LHCN-M2 (cell line): ENCODE measurements at places on chromosomes 12 and 14.
A peak's percentile ranks its signal among the peaks of the same experiment; 100 is the strongest.

- DNase-seq, result no peak
These were observed 29.7 kb downstream of the ZNF410 start for GRCh38 chr14:73916324-73916723.

- peak; percentile 11 for DNase-seq
These were observed 378.5 kb upstream of the MGAT4C start for GRCh38 chr12:86634456-86635410.

- no peak for DNase-seq
These were observed 39.0 kb downstream of the NID2 start for GRCh38 chr14:52029881-52030280.

- DNase-seq, result no peak
These were observed 695.6 kb upstream of the LMO3 start for GRCh38 chr12:17301544-17301943.

- DNase-seq, result no peak
These were observed 186.0 kb upstream of the DCN start for GRCh38 chr12:91368613-91369012.

DNA sequence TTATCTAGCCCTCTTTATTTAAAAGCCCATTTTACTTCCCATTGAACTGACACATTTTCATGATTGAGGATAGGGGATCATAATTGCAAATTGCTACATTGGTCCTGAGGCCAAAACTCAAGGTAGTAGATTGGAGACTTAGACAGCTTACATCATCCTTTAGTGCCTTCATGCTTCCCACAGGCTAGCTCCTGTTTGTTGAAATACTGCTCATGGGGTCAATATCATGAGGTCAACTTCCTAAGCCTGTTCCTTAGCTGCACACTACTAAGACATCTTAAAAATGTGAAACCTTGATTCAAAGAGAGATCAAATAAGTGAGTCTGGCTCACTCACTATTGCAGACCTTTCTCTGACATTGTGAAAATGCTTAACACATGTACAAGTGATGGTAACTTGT is 113.0 kb downstream of the TBC1D30 start:
- DNase-seq, result peak; percentile 41

DNA sequence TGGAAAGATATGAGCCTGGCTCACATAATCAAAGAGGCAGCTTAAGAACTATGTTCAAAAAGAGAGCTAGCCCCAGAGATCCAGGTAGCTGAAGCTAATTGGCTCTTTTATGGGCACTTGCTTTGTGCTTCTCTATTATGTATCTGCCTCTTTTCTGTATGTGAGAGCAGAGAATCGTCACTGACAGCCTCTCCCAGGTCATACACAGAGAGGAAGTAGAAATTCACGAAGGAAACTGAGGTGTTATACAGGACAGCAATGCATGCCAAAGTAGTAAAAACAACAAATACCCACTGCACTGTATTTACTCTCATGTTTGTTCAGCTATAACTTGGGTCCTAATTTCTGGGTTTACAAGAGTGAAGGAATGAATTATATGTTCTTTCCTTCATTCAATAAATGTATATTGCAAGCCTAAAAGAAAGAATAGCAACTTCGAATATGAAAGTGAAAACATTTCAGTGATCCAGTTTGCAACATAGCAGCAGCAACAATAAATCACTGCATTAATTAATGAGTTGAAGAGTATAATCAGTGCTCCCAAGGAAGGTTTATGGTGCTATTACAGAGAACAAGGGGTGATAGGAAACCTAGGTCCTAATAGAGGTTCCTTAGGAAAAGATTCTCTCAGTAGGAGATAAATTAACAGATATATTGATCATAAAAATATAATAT is 47.1 kb upstream of the ATXN7L3B start:
- DNase-seq, result no peak

DNA sequence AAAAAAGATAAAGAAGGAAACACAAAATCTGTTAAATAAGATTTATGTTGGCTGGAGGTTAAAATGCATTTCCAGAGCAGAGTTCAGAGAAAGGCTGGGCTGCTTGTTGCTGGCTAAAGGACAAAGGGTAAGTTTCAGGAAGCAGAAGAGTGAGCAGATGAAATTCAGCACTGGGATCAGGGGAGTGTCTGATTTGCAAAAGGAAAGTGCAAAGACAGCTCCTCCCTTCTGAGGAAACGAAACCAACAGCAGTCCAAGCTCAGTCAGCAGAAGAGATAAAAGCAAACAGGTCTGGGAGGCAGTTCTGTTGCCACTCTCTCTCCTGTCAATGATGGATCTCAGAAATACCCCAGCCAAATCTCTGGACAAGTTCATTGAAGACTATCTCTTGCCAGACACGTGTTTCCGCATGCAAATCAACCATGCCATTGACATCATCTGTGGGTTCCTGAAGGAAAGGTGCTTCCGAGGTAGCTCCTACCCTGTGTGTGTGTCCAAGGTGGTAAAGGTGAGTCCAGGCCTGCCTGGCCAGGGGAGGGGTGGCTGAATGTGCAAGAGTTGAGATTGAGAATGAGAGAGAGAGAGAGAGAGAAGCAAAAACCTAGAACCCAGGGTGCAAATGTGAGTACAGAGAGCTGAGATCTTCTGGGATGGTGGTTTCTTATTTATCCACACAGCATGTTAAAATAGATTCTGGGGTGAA is at the start of gene OAS1:
Gene OAS1, plus strand, starts transcription at position 251 of the 703 bp plus-strand sequence. Its CDS starts 78 bp downstream, at position 329.
- DNase-seq, result peak; percentile 64

- no peak for DNase-seq
These were observed 91.8 kb downstream of the RIN3 start for GRCh38 chr14:92605274-92605940.

DNA sequence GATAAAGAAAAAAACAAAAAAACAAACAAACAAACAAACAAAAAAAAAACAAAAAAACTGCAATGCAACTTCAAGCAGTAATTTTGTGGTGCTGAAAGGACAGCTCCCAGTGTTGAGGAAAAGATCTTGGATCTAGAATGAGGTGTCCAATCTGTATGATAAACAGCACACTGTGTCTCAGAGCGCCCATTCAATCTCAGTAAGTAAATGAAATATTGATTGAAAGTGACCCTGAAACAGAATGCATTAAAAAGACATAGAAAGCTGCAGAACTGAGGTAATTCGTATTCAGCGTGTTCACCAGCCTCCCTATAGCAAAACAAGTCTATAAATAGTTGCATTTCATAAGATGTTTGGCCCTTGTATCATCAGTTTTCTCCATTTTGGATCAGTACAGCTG is 153.0 kb downstream of the NOVA1 start:
- DNase-seq, result peak; percentile 3

GRCh38 chr12:80472911-80473500 is 29.0 kb downstream of the PTPRQ start:
- DNase-seq, result peak; percentile 89

- no peak for DNase-seq
These were observed 3.9 kb upstream of the RARG start for GRCh38 chr12:53235742-53236442.

DNA sequence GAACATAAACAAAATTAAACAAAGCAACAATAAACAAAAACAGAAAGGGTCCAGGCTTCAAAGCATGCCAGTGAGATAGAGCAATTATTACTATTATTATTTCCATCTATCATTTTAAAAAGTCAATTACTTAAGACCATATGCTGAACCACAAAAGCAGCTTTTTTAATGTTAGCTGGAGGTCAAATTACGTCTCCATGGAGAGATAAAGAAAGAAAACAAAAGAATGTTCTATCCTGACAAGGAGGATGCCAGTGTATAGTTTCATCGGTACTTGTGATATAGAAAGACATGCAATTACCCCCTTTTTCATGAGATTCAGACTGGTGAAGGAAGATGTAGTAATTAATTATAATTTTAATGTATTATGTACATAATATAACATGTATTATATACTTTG is 81.6 kb upstream of the DCN start:
- DNase-seq, result peak; percentile 14

GRCh38 chr12:109100741-109101140 is 3.3 kb downstream of the UNG start:
- DNase-seq, result no peak

DNA sequence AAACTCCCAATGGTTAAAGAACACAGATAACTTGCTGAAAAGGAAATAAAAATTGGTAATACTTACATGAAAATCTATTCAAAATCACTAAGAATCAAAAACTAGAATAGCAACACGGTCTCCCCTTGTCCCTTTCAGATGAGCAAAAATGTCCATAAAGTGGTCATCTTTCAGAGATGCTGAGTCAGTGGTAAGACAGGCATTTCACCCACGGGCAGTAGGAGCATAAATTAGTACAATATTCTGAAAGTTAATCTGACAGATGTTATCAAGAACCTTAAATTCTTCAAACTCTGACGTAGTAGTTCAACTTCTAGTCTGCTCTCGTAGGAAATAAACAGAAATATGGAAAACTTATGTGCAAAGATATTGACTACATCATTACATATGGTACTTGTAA is 33.1 kb upstream of the GNPNAT1 start:
- peak; percentile 23 for DNase-seq

GRCh38 chr12:23083267-23083666 is 458.3 kb downstream of the ETNK1 start:
- peak; percentile 24 for DNase-seq

DNA sequence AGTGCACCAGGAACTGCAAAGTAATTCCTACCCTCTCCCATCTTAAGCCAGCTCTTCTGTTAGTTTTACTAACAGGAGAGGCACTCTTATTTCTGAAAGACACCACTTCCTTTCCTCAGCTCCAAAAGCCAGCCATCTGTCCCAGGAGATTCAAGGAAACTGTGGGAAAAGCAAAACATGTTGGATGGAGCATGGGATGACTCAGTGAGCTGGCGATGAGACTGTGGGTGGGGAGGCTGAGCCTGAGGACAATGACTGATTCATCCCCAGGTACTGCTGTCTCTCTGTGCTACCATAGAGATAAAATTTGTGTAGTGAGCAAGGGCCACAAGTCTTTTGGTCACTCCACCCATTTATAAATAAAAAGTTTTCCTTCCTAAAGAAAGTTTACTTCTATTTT is 141.4 kb downstream of the MYRFL start:
- peak; percentile 84 for DNase-seq

DNA sequence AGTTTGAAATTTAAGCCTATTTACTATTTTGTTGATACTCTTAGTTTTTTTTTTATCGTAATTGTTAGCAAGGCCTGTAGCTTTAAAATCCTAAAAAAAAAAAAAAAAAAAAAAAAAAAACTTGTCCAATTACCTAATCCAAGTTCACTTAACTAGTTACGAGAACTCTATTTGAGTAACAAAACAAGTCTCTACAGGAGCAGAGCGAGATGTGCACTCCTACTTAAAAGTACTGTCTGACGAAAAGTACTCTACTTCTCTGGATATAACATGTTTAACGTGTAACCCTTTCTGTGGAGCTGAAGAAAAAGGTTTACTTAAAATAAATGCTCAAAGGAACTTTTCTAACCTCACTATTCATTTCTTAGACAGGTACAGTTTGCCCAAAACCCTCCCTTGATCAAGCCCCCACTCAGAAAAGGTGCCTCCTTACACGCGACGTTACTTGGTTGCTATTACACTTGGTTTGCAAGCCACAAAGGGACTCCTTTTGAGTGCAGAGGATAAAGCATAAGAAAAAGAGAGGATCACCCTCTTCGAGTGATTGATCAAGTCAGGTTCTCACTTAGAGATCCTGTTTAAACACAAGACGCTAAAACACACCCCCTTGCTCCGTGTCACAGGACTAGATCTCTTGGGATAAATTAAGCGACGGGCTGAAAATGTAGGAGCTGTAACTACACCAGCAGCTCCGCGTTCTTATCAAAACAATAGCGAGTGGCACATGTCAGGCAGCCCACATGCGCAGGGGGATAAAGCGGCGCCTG is 2.2 kb downstream of the BAZ1A start:
- peak; percentile 46 for DNase-seq

- DNase-seq, result no peak
These were observed 30.3 kb downstream of the PITPNM2 start for GRCh38 chr12:123120452-123121166.

DNA sequence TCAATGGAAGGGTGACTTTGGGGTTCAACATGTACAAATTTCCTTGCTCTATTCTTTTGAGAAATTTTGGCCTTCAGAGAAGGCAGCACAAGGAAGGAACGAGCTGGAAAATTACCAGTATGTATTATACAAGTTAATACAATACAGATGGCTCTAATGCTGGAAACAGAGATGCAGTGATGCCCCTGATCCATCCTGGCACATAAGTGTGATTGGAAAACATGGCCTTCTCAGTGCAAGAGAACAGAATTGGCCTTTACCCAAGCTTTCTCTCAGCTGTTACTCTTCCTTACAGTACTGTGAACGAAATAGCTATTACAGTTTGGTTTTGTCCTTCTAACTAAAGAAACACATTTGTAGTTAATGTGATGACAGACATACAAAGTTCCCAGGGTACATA is 102.5 kb upstream of the GPHB5 start:
- DNase-seq, result no peak

DNA sequence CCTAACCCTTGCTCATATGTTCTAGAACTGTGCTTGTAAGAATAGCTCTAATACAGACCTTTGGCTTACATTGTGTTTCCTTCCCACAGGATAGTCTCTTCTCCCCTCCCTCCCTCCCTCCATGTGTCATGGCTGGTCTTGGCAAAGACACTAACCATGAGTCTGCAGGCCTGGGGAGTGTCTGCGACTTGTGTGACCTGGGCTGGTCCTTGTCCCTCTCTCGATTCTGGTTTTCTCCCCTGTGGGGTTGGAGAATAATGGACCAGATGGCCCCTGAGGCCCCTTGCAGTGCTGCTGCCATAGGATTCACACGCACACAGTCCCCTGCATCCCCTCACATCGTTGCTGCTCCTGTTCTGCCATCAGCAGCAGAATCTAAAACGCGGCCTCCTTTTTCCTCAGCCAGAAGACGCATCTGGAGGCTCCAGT is 30.3 kb downstream of the DEGS2 start:
- no peak for DNase-seq

- no peak for DNase-seq
These were observed 103.7 kb downstream of the ETV6 start for GRCh38 chr12:11753150-11753499.

GRCh38 chr12:47087088-47087688 is 7.4 kb upstream of the AMIGO2 start:
- DNase-seq, result no peak

- DNase-seq, result no peak
These were observed 38.5 kb upstream of the SFSWAP start for GRCh38 chr12:131672311-131672940.

DNA sequence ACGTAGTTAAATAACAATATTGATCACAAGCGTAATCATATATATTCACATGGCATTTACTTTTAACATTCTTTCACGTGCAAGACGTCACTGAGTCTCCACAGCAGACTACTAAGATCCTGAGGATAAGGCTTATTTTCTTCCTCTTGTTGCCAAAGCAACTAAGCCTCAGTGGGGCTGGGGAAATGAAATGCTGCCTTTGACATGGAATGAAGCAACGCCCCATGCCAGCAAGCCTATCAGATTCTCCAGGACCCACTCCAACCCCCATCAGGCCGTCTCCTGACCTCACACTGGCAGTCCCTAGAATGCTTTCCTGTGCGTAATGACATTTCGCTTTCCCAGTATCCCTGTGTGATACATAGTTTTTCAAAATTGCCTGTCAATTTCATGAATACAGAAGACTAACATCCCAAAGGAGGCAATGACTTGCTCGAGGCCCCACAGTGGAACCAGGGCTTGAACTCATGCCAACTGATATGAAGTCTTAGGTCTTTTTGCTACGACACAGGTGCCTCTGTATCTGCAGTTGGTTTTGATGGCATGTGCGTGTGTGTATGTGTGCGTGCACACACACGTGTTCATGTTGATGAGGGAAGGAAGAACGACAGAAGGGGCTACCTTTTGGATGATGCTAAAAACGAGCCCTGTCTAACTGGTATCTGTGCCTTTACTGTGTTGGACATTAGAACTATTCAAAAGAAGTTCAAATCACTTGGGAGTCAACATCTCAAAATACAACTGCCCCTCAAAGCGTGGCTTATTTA is 239.1 kb downstream of the VRK1 start:
- DNase-seq, result no peak
